Tibial nerve (tissue), 4 donors: ENCODE measurements at places on chromosomes 3 and 15.

- H3K27me3 ChIP-seq, result no peaks in the 10 kb centered on the region
- H3K4me1 ChIP-seq, result no peaks in the 10 kb centered on the region
- no peak overlapping the region for H3K27ac ChIP-seq
- no peak for DNase-seq
Observed at GRCh38 chr3:59081071-59081470, 31.2 kb upstream of the CFAP20DC start.

GRCh38 chr3:20990896-20991295 is 760.1 kb downstream of the ZNF385D start:
- H3K36me3 ChIP-seq, result no peaks in the 10 kb centered on the region
- H3K4me3 ChIP-seq, result no peak overlapping the region
- no peaks in the 10 kb centered on the region for H3K27me3 ChIP-seq

DNA sequence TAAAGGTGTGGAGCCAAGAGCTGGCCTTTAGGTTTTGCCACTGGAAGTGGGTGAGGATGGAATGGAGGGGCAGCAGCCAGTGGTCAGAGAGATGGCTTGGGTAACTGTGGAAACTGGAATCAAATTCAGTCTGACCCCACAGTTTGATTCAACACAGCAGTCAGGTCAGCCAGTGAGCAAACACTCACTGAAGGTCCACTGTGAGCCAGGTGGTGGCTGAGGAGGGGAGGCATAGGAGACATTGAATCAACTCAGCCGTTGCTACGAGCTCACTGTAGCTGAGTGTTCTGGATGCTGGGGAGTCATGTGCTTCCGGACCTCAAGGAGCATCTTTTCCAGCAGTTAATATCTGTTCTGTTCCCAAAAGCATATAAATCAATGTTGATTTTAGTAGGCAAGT is 37.5 kb downstream of the LPP start:
- no peaks in the 10 kb centered on the region for H3K27me3 ChIP-seq
- H3K27ac ChIP-seq, result no peak overlapping the region
- no peak overlapping the region for H3K4me3 ChIP-seq
- H3K4me1 ChIP-seq, result no peaks in the 10 kb centered on the region

GRCh38 chr3:33278163-33278562 is 921 bp downstream of the FBXL2 start:
- no peaks in the 10 kb centered on the region for H3K36me3 ChIP-seq
- no peak for DNase-seq
- H3K27me3 ChIP-seq, result no peaks in the 10 kb centered on the region
- no peak overlapping the region for H3K27ac ChIP-seq
- peak overlapping the region; percentile 78 for H3K4me3 ChIP-seq

DNA sequence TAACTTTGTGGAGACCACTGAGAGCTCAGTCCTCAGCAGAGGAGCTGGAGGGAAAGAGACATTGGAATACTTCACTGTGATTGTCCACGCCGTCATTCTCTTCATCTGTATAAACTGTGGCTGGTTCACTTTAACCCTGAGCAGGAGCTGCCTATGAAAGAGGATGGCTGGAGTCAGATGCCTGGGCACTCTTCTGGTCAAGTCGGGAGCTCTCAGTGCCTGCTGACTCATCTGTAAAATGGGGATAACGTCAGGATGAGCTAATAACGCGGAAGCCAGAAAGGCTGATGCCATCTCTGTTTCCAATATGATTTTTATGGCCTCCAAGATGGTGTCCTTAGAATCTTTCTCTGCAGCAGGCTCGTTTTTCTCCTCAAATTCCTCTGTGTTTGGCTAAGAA is 51.6 kb upstream of the MRPS22 start:
- H3K36me3 ChIP-seq, result no peaks in the 10 kb centered on the region
- H3K4me3 ChIP-seq, result no peak overlapping the region
- no peaks in the 10 kb centered on the region for H3K27me3 ChIP-seq

GRCh38 chr3:181726351-181727330 is 14.9 kb downstream of the SOX2 start:
- H3K4me3 ChIP-seq, result peak overlapping the region; percentile 48
- H3K4me1 ChIP-seq, result peaks cover 5% of the 10 kb centered on the region
- H3K36me3 ChIP-seq, result no peaks in the 10 kb centered on the region
- peaks cover 91% of the 10 kb centered on the region for H3K27me3 ChIP-seq
